Left renal pelvis (tissue), 4 donors: ENCODE measurements at places on chromosomes 12 and 14.

DNA sequence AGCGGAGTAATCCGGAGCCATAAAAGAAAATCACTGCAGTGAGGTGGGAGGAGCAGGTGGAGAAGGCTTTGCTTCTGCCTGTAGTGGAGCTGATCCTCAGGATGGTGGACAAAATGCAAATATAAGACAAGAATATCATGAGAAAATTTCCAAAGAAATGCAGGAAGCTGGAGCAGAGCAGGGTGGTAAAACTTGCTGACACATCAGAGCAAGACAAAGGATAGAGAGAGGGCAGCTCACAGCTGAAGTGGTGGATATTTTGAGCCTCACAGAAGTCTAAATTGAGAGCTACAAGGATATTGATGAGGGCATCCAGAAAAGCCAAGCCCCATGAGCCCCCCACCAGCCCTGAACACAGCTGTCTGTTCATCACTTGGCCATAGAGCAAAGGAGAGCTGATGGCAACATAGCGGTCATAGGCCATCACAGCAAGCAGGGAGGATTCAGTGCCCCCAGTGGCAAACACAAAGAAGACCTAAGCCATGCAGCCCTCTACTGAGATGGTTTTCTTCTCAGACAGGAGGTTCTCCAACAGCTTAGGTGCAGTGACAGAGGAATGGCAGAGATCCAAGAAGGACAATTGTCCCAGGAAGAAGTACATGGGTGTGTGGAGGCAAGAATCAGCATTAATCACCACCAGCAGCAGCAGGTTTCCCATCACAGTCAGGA is 30.0 kb upstream of the ANP32D start:
- no peak for DNase-seq

DNA sequence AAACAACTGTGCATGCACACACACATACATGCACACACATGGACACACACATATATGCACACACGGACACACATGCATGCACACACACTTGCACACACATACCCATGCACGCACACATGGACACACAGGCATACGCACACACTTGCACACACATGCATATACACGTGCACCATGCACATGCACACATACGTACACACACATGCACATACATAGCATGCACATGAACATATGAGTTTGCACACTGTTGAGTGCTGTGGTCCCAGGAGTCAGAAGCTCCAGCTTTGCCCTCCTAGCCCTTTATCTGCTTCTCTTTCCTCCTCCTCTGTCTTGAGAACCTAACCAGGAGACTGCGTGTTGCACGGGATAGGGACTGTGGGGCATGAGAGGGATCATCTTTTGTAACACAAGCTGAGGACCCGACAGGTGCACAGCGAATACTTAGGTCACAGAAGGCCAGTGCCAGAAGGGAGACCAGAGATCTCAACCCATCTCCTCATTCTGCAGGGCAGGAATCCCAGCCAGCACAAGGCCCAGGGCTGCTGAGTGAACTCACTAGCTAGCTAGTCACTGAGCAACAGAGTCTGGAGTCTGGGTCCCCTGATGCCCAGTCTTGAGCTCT is 3.5 kb upstream of the LRTM2 start:
- no peak for DNase-seq

- no peak for DNase-seq
Measured at GRCh38 chr14:75341620-75342019, 63.0 kb downstream of the FOS start.

- no peak for DNase-seq
Measured at GRCh38 chr12:3122841-3123678, 45.9 kb downstream of the TSPAN9 start.

- no peak for DNase-seq
Measured at GRCh38 chr14:106652494-106652893, 1126.1 kb downstream of the TMEM121 start.

DNA sequence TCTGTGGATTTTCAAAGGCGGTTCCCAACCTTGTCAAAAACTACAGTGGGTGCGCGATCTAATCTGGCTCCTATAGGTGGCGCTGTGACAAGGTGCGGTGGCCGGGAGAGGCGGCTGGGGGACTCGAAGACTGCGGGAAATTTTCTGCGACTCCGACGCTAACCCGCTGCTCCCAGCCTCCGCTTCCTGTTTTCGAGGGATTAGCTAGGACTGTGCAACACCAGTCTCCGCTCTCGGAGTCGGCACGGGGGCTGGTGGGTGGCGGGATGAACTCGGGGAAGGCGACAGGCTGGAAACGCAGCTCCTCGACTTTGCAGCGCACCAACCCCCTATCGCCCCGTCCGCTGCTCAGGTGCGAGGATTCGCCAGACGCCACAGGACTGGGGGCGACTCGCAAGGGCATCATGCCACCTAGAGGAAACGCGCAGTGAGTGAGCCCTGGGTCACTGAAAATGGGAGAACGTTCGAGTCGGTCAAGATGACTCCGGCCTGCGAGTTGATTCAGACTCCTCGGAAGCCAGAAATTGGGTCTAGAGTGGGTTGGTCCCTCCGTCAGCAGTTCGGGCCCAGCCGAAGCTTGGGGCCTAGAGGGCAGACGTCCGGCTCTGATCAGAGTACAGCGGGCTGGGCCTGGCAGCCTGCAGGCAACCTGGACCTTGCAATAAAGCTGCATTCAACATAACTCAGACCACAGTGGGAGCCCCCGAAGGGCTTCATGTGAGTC is 5.5 kb upstream of the PAX9 start:
- DNase-seq = no peak

DNA sequence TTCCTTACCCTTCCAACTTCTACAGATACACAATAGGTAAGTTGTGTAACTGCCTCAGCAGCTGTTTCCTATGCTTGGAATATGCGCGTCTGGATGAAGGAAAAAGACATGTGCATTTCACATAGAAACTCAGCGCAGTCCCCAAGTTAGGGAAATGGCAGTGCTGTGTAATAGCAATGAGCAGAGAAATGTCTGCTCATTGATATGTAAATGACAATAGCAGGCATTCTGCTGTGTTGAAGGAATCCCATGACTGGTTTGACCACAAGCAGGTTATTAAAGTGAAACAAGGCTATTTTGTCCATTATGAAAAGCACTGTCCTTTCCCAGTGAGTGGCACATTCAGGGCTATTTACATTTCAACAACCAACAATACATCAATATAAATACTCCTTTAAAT is 106.6 kb downstream of the BTG1 start:
- no peak for DNase-seq

DNA sequence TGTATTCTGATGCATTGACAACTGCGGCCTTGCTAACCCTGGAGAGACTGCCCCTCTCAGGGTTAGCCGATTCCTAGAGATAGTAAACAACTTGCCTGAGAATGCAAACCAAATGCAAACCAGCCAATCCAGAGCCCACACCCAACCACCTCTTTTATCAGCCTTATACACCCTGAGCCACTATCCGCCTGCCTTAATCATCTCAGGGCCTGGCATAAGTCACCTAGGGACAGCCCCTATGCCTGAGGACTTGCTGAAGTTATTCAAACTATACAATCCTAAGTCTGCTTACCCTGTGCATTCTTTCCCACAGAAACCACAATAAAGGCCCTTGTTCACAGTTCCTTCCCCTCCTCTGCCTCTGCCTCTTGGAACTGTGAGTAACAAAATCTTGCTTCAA is 177.2 kb downstream of the KCNA5 start:
- DNase-seq = no peak

- DNase-seq = no peak
Measured at GRCh38 chr14:98819867-98820206, 452.2 kb downstream of the BCL11B start.

DNA sequence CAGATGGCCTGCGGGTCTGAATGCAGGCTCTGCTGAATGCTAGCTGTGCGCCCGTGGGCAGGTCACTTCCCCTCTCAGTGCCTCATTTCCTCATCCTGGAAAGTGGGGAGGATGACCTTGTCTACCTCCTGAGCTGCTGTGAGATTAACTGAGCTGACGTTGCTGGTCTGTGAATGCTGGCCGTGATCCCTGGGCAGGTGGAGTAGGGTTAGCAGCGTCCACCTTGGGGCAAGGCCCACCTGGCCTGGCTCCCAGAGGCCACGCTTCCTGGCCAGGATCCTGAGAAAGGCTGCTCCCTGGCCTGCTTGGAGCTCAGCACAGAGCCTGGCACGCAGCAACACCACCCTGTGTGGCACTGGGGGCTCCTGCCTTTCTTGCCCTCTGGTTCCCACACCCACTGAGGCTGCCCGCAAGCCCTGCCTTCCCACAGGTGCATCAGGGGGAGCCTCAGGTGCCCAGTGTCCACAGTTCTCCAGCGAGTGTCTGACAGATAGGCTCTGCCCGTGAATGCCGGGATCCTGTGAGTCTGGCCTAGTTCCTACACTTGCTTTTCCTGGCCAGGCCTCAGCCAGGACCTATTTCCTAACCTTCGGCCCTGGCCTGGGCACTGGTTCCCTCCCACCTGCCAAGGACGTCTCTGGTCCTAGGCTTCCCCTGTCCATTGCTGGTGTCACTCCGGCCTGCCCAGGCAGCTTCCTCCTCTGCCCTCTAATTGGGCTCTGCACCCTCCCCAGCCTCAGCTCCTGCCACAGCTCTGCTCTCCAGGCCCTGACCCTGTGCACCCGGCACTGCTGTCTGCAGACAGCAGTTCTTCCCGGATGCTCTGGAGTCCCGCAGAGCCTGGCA is 37.2 kb upstream of the TDRD9 start:
- no peak for DNase-seq

DNA sequence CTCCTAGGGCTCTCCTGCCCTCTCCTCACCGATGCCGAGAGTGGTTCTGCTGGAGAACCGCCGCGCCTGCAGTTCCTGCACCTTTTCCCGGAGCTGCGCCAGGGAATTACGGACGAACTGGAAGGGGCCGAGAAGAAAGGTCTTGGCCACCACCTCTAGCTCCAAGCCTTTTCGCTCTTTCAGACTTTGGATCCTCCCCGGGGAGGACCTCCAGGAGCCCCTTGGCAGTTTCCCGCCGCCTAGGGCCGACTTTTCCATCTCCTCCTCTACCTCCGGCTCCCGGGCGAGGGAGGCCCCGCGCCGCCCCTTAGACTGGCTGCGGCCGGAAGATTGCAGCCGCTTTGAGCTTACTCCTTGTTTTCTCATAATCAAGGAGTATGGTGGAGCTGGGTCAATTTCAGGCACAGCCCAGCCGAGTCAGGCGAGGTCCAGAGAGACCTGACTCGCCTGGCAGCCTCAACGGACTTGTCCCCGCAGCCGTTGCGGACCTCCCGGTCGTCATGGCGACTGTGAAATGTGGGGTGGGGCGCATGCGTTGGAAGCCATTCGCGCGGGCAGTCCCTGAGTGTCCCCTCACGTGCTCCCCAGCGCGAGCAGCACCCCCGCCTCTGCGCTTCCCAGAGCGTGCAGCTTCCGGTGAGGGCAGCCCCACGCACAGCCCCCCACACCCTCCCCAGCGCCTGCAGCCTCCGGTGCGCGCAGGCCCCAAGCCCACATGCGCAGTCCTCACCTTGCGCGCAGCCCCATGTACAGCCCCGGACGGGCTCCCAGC is at the start of gene DPY19L2:
Gene DPY19L2, minus strand, starts transcription at position 466 of the 772 bp plus-strand sequence. Its CDS starts 100 bp downstream, at position 366.
- DNase-seq = peak; percentile 69

- no peak for DNase-seq
Measured at GRCh38 chr14:77613201-77613600, 3.2 kb downstream of the SPTLC2 start.

DNA sequence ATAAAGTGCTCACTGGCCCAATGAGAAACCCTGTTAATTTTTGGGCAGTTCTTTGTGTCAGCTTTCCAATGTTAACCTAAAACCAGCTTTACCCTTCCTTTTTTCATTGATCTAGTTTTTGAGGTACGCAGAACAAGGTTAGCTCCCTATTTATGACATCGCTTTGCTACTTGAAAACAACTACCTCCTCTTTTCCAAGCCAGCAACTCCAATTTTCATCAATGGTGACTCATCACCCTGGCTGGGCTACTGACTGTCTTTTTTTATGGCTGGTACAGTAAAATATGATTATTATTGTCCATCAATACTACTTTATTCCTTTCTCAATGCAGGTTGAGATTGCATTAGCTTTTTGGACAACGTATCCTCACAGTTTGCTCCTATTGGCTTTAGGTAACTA is 22.5 kb upstream of the AKAP6 start:
- no peak for DNase-seq

DNA sequence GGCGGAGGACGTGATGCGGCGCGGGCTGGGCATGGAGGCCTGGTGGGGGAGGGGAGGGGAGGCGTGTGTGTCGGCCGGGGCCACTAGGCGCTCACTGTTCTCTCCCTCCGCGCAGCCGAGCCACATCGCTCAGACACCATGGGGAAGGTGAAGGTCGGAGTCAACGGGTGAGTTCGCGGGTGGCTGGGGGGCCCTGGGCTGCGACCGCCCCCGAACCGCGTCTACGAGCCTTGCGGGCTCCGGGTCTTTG is 303 bp downstream of the GAPDH start:
- no peak for DNase-seq

- no peak for DNase-seq
Measured at GRCh38 chr12:32603858-32604257, 75.2 kb upstream of the DNM1L start.
